NCI-H748 treated with DMSO at 0.1 percent for 48 hours (cell line): ENCODE measurements at places on chromosomes 3 and 15.

DNA sequence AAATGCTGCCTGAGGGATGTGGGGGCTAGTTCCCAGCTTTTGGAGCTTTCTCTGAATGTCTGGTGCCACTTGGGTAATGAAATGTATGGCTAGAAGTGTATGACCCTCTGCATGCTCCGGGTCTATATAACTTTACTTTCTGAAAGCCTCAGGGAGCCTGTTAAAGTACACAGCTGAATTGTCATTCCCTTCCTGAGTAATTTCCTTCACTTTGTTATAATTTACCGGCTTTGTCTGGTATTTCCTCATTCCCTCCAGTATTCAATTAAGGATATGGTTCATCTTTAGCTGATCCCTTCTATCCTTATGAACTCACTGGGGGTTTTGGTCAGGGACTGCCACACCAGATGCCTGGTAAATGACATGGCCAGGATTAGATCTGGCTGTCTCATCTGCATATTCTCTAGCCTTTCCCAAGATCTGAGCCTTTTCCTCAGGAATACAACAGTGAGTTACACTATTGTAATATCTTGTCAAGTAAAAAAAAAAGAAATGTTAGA lies 620.3 kb downstream of the ZPLD1 start:
- no peak for DNase-seq

DNA sequence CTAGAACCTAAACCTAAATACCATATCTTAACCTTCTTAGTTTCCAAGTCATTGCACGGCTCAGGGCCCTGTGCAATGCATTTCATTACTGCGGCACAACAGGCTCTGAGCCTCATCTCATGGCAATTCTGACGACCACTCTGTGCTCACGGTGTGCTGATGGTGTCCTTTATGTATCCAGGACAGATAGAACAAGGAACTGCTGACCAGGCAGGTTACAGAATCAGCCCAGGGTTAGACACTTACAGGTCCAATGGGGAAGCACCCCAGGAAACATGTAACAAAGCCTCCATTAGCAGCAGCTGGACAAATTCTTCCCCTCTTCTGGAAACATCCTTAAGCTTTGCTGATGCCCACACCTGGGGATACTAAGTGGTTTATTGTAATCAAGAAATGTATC lies 91.9 kb upstream of the NSMCE3 start:
- DNase-seq, result no peak

DNA sequence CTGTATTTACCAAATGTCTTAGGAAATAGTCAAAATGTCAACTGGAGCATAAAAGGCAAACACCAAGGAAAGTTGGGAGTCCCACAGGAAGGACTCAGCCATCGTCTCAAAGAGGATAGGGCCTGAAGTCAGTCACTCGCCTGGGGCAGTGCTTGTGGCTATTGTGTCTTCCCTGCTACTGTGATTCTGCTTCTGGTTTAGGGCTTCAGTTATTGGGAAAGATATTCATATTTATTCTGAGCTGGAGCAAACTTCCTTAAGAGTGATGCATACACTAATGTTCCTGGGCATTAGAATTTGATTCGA lies 118.1 kb downstream of the EDEM1 start:
- DNase-seq, result no peak

GRCh38 chr3:42685891-42686820 lies 819 bp downstream of the KLHL40 start:
- DNase-seq, result no peak

DNA sequence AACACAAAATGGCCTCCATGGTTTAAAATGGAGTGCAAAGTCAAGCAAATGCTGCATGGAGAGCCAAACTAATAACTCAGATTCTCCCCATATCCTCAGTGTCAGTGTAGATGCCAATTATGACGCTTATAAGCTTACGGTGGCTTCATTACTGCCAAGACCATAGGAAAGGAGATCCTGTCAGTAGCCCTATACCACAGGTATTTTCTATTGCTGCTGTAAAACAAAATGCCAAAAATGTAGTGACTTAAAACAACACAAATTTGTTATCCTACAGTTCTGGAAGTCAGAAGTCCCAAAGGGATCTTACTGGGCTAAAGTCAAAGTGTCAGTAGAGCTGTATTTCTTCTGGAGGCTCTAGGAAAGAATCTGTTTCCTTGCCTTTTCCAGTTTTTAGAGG lies 149.8 kb upstream of the GBE1 start:
- no peak for DNase-seq

GRCh38 chr3:50609763-50610085 lies 1.9 kb downstream of the CISH start:
- no peak for DNase-seq

GRCh38 chr15:67907184-67907723 lies 67.4 kb upstream of the RNU6-1 start:
- DNase-seq, result no peak

GRCh38 chr15:77001351-77001750 lies 6.4 kb downstream of the PSTPIP1 start:
- DNase-seq, result no peak

DNA sequence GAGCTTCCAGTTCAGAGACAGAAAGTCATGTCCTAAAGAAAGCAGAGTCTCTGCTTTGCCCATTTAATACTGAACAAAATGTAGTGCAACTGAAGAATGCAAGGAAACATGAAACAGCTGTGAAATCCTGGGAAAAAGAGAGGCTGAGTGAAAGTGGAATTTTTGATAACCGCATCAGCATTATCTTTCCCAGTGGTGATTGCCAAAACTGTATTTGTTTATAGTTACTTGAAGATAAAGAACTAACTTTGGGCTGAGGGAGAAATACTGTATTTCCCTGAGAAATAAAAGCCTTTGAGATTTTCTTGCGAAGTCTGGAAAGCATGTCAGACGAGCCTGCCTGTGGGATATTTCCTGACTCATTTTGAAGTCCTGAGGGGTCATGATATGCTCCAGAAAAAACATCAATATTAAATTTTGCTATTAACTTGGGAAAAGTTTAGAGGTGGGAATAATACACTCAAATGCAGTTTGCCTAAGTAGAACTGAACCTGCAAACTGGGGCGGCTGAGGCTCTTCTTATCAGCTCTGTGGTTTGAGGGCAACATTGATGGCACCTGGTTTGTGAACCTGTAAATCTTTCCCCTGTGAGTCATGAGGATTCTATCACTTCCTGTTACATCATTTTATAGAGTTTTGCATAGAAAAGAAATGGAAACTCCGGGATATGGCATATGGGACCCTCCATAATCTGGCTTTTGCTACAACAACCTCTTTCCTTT lies 855.3 kb downstream of the MCTP2 start:
- DNase-seq, result no peak

DNA sequence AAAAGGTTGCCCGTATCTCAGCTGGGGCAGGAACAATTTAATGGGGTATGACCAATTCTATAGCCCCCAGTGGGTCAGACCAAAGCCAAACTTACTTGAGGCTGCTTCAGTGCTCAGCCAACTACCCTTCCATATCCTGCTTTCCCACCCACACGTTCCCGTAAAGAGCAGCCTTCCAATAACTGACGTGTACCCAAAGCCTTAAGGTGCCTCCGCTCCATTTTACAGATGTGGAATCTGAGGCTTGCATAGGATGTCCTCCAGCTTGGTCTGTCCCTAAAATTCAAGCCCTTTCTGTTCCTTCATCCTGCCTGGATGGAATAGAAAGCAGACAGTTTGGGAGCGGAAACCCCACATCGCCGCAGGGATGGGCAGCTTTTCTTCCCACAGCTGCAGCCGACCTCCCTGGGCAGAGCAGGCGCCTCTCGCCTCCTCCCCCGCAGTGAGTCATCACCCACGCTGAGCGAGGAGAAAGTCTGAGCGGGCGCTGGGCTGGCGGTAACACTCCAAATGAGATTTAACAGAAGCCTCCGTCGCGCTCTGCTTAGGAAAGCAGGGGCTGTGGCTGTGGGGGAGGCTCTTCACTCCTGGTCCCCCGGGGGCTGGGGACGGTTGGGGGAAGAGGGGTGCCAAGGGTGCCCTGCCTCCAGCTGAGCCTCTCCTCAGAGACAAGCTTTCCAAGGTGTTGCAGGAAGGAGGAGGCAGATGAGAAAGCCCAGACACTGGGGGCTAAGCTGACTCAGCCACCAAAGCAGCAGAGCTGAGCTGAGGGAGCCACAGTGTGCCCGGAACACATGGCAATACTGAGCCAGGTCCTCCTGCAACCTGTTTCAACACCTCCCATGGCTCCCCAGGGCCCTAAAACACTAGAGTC lies 57.8 kb upstream of the HRH1 start:
- no peak for DNase-seq

- DNase-seq, result no peak
Observed at GRCh38 chr15:69298697-69299441, at the start of gene PAQR5. TSS of gene PAQR5 (plus strand) at chr15:69298912. CDS start at chr15:69360081, 61,169 bp downstream.

- no peak for DNase-seq
Observed at GRCh38 chr3:24428481-24428880, 66.2 kb downstream of the THRB start.

DNA sequence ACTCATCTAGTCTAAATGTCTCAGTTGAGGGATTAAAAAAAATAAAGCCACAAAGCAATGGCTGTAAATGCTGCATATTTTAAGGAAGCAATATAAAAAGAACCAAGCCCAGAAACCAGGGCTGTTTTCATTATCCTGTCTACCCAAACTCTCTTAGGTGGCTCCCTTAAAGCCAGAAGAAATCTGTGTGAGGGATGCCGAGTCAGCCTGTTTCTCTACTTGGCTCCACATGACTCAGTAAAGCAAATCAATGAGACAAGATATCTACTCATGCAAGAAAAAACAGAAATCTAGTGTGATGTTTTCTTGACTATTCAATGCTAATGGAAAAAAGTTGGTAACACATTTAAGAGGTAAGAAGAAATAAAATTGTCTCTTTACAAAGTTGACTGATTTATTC lies 296.2 kb downstream of the ZBTB20 start:
- no peak for DNase-seq
